ENCODE measurements at places on chromosomes 1 and 21.

- no peak for DNase-seq
Observed at GRCh38 chr1:66374148-66374547, 159.8 kb upstream of the SGIP1 start.

DNA sequence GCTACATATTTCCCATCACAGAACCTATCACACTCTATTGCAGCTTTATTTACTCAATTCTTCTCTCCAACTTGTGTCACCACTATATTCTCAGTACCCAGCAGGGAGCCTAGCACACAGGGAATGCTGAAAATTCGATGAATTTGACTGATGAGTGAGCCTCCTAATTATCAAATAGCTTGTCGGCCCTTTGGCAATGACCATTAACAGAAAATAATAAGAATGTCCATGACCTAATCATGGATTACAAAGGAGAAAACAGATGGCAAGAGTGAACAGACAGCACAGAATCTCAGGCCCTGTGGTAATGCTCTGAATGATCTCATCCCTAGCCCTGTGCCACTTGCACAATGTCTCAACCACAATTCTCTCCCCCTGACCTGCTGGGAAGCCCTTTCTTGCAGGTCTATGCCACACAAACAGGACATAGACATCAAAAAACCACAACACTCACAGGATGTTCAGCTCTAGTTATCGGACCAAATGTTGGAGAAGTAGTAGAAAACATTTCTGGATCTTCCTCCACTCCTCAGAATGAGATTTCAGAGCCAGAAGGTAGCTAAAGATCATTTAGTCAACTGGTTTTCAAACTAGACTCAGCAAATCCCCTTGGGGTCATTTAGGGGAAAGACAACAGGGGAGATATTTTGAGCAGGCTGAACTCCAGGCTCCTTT lies 68.4 kb downstream of the LUZP1 start:
- peak; percentile 13 for DNase-seq

- DNase-seq: no peak
Observed at GRCh38 chr1:17763995-17764394, 8.9 kb downstream of the ACTL8 start.

DNA sequence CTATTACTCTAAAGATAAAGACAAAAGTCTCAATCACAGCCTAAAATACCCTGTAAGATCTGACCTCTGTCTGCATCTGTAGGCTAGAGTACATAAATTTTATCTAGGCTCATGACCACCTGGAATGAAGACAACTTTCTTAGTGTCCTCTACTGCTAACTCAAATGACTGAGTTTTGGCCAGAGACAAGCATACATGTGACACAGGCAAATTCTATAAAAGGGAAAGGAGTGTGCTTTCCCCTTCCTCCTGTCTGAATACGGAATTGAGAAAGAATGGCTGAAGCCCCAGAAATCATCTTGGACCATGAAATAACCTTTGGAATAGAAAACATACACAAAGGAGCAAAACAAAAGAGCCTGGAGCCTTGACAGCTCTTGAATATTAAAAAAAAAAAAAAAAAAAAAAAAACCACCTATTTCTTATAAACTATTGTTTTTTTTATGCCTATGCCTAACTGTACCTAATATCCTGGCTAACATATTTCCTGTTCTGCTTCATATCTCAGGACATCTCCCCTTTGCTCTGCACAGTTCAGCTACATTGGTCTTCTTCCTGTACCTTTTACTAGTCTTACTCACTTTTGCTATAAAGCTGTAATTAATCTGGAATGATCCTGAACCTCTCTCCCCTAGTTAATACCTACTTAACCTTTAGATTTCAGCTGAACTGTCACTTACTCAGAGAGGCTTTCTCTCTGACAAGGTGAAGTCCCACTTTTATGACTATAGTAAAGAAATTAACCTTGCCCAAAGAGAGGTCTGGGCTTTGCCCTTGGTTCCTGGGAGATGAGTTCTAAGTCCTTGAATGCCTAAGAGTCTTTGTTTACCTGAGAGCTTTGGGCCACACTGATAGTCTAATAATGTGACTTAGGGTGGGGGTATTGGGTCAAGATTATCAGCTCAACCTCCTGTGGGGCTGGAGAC lies 16.1 kb downstream of the UCHL5 start:
- no peak for DNase-seq

DNA sequence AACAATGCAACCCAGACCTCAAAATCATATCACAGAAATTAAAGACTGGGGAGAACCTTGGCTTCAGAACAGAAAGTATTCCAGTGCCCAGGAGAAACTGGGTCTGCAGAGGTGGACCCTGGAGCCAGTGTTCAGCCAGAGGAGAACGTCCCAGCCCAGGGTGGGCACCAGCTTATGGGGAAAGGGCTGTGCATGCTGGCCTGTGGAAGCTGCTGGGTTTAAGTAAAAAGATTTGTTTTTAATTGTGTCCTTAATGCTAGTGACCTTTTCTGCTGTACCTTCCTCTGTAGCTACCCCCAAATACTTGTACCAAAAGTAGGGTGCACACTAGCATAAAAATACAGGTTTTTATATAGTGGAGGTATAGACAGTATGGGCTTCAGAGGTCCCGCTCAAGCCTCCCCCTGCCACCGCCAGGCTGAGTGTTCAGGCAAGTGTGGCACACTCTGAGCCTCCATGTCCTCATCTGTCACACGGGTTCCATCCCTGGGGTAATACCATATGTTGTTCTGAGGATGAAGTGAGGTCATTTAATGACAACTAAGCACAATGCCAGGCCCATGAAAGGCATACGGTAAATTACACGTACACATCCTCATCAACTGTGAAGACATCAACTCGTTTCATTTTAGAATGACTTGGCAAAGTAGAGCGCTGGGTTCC lies 47.0 kb downstream of the SLC37A1 start:
- DNase-seq: no peak

DNA sequence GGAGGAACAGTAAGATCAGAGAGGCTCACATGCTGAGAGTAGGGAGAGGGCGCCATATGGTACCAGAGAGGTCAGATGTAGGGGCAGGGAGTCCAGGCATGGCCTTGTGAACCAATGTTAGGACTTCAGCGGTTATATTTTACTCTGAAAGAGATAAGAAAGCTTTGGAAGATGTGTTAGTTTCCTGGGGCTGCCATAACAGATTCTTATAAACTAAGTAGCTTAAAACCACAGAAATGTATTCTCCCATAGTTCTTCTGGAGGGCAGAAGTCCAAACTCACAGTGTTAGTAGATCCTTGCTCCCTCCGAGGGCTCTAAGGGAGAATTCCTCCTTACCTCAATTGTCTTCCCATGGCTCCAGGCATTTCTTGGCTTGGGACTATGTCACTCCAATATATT lies 502.5 kb upstream of the ADGRL2 start:
- DNase-seq: no peak

DNA sequence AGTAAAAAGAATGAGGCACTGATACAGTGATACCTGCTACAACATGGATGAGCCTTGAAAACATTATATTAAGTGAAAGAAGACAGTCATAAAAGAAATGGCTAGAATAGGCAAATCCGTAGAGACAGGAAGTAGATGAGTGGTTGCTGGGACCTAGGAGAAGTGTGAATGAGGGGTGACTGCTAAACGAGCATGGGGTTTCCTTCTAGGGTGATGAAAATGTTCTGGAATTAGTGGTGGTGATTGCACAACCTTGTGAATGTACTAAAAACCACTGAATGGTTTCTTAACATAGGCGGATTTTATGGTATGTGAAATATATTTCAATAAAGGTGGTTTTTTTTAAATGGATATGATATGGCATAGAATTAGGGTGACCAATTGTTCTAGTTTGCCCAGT lies 12.6 kb upstream of the SERINC2 start:
- no peak for DNase-seq

DNA sequence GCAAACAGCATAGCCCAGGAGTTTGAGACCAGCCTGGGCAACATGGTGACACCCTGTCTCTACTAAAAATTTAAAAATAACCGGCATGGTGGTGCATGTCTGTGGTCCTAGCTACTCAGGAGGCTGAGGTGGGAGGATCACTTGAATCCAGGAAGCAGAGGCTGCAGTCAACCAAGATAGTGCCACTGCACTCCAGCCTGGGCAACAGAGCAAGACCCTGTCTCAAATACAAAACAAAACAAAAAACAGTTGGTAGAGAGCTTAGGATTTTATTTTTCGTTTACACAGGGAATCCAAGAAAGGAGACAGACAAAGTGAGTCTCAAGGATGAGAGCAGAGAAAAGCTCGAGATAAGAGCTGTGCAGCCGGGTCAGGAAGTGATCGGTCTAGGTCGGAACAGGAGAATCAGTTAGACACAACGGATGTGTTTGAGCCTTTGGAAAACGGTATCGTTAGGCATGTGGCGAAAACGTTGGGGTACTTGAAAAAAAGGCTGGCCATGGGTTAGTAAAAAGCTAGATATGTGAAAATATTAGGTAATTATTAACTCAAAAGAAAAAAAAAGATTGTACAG lies 1.7 kb upstream of the MIB2 start:
- DNase-seq: no peak

DNA sequence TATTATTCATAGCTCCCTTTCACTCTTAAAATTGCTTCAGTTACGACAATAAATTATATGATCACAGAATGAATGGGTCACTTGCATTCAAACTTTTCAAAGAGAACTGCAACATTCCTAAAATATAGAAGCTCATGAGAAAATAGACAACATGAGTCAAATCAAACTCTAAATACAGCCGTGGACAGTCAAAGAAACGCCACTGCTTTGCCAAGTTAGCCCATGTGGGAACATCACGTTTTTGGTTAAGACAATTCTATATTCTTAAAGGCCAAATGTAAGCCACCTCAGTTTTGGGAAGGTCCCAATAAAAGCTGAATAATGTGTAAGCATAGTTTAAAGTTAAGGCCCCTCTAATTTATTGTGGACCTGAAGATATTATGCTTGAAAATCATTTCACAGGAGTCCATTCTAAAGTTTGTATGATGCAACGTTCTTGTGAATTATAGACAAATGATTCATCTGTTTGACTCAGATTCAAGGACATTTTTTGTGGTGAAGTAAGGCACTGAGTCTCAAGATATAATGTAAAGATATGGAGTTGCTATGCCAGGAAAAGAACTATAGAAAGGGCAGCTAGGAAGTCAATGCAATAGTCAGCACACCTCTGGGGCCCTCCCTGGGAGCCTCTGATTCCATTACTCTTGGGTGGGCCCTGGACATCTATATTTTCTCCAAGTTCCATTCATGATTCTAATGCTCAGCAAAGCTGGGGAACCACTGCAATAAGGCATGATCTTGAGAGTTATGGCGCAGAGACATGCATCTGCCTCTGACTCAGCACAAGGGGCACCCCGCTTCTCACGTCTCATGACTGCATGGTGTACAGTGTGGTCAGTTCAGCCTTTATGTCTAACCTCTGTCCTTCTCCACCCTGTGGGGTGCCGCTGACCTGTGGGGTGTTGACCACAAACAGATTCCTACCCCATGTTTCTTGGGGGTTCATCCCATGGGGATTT lies 33.9 kb downstream of the ETS2 start:
- DNase-seq: no peak

DNA sequence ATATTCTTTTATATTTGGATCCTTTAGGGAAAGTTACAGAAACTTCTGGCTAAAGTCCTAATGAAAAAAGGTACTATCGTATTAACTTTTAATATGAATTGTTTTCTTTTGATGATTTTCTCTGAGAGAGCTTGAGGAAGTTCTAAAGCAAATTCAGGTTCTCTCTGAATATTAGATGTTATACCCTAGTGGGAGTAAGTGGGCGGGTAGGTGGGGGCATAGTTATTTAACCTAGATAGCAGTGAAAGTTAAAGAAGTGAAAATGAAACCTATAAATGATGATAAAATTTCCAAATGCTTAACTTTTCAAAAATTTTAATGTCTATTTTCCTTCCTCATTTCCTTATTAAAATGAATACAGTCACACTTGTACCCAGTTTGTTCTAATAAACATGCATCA lies 26.2 kb upstream of the B3GALT2 start:
- DNase-seq: no peak
